Amniotic epithelial cell (primary cell): ENCODE measurements at places on chromosomes 7 and 10.

GRCh38 chr10:122044045-122044661, 55.2 kb downstream of the TACC2 start:
- no peak for DNase-seq

DNA sequence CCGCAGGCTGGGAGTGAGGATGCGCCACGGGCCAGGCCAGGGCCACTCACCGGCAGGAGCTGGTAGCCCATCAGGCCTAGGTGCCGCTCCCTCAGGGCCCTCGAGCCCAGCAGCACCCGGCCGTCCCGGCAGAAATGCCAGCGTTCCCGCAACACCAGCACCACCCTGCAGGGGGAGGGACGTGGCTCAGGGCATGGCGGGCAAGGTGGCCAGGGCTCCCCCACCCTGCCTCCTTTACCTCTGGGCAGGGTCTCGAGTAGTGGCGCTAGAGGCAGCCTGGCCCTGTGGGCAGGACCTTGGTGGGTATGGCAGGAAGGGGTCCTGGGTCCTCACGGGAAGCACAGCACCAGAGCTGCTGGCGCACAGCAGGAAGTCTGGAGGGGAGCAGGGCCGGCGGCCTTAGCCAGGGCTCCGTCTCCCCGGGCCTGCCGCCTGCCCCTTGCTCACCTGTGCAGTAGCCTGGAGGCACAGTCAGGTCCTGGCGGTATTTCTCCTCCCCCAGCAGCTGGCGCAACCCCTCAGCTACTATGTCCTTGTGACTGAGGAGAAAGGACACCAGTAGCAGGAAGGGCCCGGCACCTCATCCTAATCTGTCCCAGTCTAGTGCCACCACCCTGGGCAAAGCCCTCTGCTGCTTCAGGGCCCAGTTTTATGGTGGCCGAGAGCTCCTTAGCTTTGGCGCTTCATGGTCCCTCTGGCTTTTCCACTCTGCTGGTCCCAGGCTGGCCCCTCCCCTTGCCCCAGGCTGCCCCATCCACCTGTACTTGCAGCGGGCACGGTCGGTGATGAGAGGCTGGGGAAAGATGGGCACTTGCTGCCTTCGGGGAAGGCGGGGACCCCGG, 3.5 kb downstream of the FASTK start:
- no peak for DNase-seq

DNA sequence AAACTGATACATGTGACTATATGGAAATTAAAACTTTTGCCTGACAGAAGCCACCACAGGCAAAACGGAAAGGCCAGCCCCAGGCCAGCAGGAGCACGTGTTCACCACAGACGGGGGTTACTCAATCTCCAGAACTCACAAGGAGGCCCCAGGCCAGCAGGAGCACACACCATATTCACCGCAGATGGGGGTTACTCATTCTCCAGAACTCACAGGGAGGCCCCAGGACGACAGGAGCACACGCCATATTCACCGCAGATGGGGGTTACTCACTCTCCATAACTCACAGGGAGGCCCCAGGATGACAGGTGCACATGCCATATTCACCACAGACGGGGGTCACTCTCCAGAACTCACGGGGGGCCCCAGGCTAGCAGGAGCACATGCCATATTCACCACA, 61.5 kb downstream of the NKX6-2 start:
- peak; percentile 95 for DNase-seq

GRCh38 chr7:45001826-45002225, 1.8 kb downstream of the CCM2 start:
- no peak for DNase-seq

- DNase-seq: no peak
Observed at GRCh38 chr7:148978091-148978490, 50.2 kb downstream of the PDIA4 start.

DNA sequence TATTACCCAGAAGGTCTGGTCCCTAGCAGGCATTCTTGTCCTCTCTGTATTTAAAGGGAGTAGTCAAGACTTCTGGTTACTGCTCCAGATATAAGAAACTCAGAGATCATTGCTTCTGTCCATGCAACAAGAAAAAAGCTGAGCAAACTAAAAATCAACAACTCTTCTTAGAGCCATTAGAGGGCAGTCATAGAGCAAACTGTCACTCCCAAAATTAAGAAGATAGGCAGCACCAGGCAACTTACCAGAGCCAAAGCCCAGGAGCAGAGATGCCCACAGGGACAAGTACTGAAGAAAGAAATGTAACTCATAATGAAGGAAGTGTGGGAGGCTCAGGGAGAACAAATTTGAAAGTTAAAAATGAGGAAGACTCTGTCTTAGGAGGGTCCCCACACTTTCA, 472.9 kb upstream of the COBL start:
- DNase-seq: no peak

- DNase-seq: peak; percentile 9
Observed at GRCh38 chr10:73113551-73113950, 3.3 kb downstream of the NUDT13 start.

DNA sequence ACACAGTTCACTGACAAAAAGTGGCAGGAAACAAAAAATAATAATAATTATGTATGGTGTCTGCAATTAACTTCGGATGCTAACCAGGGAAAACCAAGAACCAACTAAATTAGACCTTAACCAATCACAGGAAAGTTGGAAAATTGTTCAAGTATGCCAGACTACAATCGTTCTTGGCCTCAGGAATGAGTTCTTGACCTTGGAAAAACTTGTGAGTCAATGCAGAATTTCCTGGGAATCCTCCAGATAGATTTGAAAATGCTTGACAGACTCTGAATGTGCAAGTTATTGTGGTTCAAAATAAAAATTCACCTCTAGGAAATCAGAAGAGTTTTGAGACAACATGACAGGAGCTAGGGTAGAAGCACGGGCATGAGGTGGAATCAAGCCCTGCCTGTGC, 171.5 kb downstream of the C7orf25 start:
- DNase-seq: peak; percentile 18

- no peak for DNase-seq
Observed at GRCh38 chr10:47261556-47261955, 38.4 kb upstream of the GDF10 start.

DNA sequence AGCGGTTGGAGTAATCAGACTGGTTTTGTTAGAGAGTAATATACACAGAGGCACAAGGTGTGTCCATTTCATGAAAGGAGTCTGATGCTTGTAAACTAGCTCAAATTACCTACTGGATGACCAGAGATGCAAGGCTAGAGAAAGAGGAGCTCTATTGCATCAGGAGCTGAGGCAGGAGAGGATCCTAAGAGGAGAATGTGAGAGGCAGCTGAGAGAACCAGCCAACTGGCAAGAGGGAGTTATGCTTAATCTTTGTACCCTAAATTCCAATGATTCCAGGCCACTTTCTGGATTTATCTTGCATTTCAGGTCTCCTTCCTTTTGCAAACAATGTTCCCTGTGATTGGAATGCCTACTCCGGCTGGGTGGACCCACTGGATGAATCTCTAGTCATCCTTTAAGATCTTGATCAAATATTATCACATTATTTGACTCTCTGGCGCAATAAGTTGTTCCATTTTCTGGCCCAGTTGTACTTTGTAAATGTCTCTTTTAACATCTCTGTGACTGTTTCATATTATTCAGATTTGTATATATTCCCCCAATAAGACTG, 57.5 kb upstream of the PTPN12 start:
- DNase-seq: peak; percentile 24

GRCh38 chr7:37074370-37074769, 350.1 kb upstream of the AOAH start:
- no peak for DNase-seq

- no peak for DNase-seq
Observed at GRCh38 chr10:79335094-79335469, 12.2 kb upstream of the PPIF start.

GRCh38 chr7:130989101-130989795, 255.2 kb upstream of the KLF14 start:
- no peak for DNase-seq

GRCh38 chr10:88680958-88681357, 16.7 kb downstream of the LIPF start:
- DNase-seq: peak; percentile 39

- peak; percentile 3 for DNase-seq
Observed at GRCh38 chr7:87628780-87629569, 777 bp downstream of the RUNDC3B start.

DNA sequence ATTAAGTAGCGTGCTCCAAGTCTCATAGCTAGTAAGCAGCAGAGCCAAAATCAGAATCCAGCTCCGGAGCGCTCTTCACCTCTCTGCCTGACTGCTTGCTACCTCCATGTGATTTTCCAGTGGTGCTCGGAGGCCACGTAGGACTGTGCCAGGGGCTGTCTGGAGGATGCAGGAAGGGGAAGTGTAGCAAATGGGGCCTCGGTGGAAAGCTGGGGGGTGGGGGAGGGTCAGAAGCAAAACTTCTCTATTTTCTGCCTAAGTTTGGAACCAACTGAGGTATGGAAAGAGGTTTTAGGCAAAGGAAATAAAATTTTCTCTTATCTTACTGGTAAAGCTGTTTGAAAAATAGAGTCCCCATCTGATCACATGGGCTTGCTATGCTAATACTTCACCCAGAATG, 108.7 kb downstream of the TBXAS1 start:
- no peak for DNase-seq

- DNase-seq: peak; percentile 21
Observed at GRCh38 chr7:114879554-114879953, 42.3 kb upstream of the MDFIC start.

DNA sequence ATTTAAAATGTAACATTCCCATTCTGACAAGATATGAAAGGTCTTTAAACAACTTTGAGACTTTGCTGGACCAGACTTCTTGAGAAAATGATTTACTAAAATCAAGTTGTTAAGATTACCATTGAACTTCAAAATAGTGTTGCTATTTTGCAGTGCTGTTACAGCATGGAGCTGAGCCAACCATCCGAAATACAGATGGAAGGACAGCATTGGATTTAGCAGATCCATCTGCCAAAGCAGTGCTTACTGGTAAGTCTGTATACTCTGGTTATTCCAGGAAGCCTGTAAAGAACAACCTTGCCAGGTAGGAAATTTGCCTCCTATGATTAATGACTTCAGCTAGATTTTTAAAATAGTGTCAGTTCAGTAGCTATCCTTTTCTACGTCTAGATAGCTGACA, 18.8 kb downstream of the TNKS2 start:
- DNase-seq: no peak

DNA sequence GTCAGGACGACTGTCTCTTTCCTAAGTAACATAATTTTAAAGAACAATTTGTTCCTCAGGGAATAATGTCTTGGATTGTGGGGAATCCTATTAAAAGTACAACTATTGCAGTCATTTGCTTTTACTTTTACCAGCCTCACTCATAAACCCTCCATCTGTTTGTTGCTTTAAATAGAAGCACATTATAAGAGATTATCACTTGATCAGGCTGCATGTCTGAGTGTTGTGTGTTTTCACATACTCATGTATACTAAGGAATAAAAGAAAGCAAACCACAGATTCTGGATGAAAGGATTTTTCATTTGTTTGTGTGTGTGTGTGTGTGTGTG, 1077.8 kb downstream of the KCNMA1 start:
- peak; percentile 40 for DNase-seq

DNA sequence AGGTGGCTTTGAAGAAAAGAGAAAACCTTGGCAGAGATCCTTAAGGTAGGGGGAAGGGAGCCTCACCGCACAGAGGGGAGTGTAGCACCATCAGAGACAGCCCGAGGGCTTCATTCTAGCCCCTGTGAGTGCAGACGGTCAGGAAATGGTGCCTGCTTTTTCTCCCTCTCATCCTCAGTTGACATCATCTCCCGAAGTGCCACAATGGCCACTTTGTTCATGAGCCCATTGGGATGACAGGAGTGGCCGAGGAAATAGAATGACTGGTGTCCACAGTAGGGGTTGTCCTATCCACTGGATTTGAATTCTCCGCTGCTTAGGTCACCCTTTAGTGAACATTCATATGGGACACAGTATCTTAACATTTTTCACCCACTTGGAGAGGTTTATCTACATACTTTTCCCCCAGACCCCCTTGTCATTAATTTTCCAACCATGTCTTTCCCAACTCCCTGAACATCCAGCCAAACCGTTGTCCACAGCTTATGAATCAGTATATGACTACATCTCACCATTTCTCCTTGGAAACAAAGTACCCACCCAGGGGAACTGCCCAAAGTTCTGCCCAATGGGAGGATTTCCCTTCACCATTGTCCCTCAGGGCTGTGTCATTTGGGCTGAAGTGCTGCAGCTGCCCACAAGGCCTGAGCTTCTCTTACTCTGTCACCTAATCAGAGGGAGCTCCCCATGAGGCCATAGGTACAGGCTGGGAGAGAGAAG, 108.8 kb downstream of the ADCY1 start:
- peak; percentile 37 for DNase-seq

DNA sequence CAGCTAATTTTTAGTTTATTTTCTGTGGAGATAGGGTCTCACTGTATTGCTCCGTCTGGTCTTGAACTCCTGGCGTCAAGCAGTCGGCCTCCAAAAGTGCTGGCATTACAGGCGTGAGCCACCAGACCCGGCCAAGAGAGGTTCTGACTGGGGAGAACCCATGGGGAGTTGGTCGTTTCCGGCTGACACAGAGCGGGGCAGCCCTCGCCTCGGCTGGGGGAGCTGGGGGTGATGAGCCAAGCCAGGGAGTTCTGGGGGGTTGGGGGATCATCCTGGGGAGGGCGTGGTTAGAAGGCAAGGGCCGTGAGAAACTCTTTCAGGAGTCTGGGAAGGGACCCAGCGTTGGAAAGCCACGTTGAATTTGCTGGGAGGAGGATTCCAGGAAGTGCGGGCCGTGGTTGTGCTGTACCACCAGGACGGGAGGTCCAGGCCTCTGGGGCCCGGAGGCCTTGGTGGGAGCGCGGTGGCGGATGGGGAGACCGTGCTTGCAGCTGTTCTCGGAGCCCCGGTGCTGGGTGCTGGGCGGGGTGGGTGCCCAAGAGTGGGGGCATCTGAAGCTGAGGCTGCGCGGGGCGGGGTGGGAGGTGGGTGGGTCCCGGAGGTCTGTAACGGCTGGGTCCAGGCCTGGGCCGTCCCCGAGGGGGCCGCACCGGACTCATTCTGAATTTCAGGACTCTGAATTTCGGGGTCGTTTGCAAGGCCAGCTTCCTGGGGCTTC, 8.4 kb upstream of the ZNF853 start:
- DNase-seq: no peak

GRCh38 chr7:44320141-44320540, 5.3 kb downstream of the CAMK2B start:
- no peak for DNase-seq

GRCh38 chr7:128740996-128741395, 1.8 kb downstream of the CALU start:
- DNase-seq: no peak

DNA sequence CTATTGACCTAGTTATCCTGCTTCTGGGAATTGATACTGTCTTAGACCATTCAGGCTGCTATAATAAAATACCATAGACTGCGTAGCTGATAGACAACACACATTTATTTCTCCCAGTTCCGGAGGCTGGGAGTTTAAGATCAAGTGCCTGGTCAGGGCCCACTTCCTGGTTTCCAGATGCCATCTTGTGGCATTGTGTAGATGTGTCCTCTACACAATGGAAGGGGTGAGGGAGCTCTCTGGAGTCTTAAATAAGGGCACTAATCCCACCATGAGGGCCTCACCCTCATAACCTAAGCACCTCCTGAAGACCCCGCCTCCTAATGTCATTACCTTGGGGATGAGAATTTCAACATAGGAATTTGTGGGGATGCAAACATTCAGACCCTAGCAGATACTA, 62.4 kb downstream of the SLC35B4 start:
- peak; percentile 1 for DNase-seq
